ENCODE measurements at places on chromosomes 4 and X.

GRCh38 chr4:128357286-128357685, 69.7 kb upstream of the PGRMC2 start:
- no peak for DNase-seq

- no peak for DNase-seq
Measured at GRCh38 chr4:38461342-38461741, 202.7 kb upstream of the KLF3 start.

DNA sequence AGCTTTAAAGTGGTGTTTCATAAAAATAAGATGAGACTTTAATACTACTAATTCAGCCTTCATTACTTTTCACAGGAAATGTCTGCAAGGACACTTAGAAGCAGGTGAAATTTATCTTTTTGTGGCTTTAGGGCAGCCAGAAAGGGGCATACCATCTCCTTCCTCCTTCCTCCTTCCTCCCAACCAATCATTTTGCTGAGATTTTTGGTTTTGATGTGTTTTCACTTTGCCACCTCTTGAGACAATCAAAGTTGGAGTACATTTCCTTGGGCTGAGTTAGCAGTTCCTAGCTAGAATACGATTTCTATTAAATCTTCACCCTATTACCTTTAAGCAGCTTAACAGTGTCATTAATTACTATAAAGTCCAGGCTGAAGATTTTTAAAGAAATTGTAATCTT, 5.1 kb upstream of the NDST3 start:
- no peak for DNase-seq

GRCh38 chr4:3366893-3367775, 74.3 kb downstream of the RGS12 start:
- DNase-seq: no peak

- DNase-seq: no peak
Measured at GRCh38 chr4:159191989-159192388, 89.1 kb downstream of the RAPGEF2 start.

DNA sequence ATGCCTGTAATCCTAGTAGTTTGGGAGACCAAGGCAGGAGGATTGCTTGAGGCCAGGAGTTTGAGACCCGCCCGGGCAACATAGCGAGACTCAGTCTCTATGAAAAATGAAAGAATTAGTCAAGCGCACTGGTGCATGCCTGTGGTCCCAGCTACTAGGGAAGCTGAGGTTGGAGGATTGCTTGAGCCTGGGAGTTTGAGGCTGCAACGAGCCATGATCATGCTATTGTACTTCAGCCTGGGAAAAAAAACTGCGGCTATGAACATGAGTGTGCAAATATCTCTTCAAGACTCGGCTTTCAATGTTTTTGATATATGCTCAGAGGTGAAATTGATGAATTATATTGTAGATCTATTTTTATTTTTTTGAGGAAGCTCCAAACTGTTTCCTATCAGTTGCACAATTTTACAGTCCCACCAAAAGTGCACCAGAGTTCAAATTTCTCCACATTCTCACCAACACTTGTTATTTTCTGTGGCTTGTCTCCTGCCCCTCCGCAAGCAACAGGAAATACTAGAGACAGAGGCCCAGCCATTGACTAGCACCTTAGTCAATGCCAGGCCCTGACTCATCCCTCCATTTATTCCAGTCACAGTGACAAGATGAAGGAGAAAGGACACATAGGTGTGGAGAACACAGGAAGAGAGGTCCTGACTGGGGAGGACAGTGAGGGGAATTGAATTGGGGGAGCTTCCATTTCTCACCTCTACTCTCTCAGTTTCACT, 33.1 kb upstream of the ZNF41 start:
- no peak for DNase-seq

DNA sequence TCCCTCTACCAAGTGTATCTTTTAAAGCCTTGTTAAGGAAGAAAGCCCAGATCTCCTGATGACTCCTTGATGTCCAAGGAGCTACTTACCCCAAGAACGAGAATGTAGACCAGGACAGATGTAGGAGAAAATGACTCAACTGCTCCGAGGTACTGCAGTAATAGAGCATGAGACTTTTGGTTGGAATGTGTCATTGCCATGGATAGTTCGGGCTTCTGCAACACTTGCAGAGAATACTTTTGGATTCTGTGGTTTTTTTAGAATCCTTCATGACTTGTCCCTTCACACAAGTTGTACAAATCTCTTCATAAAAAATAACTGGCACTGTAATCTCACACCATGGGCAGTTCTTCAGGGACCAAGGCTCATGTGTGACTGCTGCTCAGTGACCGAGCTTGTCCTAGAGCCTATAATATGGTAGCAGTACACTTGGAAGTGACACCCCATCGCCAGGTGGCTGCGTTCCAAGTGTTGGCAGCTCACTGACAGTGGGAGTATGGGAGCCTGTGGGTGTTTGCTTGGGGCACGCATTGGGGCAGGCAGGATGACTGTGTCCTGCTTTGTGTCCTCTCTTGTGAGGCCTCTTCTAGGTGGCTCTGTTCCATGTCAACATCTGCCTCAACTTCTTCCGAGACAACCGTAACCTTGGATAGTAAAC, 87.9 kb upstream of the WDR1 start:
- DNase-seq: no peak
